Cerebellar nuclear complex (tissue), 1 donor: ENCODE measurements at places on chromosomes 1 and 21.

DNA sequence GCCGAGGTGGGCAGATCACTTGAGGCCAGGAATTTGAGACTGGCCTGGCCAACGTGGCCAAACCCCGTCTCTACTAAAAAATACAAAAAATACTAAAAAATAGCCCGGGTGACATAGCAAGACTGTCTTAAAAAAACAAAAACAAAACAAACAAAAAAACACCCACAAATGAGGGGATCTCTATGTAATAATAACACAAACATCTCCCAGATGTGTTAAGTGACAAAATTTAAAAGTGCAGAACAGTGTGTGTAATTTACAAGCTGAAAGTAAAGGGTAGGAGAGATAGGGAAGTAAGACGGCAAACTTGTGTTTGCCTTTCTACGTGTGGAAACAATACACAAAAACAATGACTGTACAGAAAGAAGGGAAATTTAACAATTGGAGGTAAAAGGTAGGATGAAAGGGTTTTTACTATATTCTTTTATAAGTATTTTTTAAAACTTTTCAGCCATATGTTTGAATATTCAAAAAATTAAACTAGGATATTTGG, 36.3 kb downstream of the ARID4B start:
- DNase-seq: no peak

DNA sequence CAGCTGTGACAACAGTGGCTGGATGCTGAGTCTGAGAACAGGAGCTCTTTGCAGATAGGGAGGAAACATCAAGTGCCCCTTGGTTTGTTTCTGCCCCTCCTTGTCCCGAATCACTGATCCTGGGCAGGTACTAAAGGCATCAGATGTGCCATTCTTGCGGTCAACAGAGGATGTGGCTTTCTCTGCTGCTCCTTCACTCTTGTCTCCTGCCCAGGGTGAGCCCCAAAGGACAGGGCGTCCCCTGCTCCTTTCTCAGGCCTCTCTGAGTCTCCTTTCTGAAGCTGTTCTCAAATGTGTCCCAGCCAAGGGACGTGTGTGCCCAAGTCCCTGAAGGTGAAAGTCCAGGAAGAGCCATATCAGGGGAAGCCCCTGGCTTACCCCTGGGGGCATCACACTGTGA, 31.7 kb downstream of the SLC37A1 start:
- DNase-seq: no peak

DNA sequence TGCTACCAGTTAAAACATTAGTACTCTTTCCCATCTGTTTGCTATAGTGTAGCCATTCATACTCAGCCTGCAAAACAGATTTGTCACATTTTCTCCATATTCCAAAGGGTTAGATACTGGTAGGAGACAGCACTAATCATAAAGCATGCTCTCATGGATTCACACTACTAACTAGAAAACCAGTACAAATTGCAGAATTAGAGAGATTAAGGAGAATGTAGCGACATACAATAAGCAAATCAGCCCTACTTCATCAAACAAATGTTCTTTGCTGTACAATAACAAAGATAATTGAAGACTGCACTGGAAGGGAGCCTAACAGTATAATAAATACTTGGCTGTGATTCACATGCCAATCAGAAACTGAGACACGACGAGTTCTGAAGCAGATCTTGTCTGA, 368.0 kb upstream of the PRMT6 start:
- no peak for DNase-seq

GRCh38 chr1:53663529-53664300, 75.2 kb downstream of the GLIS1 start:
- no peak for DNase-seq

DNA sequence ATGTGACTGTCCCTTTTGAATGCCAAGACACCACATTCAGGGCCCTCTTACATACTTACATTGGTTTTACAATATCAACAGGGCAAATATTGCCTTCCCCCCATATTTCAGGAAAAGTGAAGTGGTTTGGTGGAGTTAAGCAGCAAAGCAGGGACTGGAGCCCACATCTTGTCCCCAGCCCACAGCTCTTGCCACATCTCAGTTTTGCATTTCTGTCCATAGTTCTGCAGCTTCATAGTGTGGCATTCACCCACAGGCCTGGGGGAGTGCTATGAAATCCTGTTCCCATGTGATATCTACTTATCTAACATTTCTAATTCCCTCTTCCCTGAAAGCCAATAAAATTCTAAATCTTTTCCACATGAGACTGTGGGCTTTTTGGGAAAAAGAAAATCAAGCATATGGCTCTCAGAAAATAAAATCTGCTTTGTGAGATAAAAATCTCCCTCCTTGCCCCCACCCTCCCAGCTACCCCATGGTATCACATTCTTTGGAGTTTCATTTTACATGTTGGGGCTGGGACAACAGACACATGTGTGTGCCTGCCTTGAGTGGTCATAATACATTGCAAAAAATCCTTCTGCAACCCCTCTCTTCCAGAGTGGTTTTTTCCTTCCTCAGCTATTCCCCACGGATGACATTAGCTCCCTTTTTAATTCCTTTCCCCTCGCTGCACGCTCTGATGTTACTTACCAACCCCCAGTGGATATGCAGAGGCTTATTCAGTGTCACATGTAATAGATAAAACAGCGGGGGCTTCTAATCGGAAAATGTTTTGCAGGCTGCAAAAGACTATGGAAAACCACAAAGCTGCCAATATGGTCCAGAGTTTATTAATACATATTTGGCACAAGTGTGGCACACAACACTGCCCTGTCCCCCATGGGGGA, 20.5 kb upstream of the CD2 start:
- DNase-seq: no peak

DNA sequence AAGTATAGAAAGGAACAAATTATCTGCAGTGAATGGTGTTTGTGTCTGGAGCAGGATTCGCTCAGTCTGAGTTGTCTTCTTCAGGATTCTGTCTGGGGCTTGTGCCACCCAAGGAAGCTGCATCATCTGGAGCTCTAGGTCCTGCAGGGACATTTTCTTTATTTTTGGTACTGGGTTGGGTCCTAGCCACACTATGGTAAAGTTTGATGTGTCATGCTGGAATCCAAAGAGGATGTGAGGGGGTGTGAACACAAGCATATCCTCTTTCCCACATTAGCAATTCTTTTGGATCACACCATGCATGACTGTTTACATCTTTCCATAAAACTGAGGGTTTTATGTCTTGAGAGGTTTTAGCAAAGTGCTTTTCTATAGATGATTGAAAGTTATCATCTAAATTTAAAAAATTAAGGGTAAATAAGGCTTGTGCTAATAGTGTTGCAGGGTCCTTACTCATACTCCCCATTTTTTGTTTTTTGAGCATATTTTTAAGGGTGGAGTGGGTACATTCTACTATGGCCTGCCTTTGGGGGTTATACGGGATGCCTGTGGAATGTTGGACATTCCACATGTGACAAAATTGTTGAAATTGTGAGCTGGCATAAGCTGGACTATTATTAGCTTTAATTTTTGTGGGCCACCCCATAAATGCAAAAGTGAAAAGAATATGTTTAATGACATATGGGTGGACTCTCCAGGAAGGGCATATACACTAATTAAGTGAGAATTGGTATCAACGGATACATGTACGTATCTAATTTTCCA, 152.0 kb upstream of the HMCN1 start:
- DNase-seq: no peak

DNA sequence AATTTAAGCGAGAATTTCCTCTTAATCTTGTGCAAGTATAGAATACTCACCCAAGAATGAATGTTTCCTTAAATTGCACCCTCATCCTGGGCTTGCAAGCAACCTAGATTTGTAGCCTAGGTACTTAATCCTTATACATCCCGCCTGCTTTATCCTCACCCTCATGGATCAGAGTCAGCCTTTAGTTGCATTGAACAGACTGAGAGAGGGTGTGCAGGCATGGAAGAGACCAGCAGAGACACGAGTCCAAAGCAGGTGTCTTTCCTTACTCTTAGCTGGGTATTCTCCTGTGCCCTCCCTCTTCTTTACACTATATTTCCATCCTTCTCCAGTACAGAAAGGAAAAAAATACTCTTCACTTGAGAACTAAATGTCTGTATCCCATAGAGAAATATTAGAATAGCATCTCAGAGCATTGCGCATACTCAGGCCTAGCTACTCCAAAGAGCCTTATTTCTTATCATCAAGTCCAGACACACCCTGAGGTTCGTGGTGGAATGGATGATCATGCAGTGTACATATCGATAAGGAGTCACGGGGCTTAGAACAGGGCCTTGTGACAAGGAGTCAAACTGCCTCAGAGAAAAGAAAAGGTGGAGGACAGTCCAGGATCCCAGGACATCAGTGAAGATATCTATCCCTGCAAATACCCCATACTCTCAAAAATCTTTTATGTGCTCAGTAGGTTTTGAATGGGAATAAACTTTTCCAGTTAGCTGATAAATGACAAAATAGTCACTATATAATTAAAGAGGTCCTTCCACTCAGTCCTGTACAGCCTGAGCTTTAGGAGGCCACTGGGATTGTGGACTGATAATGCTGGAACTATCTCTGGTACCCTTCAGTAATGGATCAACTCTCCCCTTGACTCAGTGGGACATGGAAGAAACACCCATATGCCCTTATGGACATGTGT, 297.9 kb downstream of the GRIK1 start:
- DNase-seq: no peak

DNA sequence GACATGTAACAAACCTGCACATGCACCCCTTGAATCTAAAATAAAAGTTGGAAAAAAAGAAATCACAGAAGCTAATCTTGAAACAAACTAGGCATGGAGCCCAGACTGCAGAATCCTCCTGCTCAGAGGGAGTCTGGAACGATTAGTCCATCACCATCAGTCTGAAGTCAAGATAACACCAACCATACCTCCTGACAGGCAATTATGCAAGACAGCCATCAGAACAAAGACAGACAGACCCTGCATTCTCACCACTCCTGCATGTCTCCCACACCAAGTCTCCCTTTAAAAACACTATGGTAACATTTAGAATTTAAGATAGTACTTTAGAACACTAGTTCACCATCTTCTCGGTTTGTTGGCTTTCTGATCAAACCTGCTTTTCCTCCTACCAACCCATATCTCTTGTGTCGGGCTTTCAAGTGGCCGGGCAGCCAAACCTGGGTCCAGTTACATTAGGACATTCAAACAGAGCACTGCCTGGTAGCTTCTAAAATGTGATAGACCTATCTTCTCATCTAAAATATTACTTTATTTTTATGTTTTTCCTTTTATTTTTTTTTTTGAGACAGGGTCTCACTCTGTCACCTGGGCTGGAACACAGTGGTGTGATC, 10.1 kb downstream of the YARS1 start:
- DNase-seq: no peak

DNA sequence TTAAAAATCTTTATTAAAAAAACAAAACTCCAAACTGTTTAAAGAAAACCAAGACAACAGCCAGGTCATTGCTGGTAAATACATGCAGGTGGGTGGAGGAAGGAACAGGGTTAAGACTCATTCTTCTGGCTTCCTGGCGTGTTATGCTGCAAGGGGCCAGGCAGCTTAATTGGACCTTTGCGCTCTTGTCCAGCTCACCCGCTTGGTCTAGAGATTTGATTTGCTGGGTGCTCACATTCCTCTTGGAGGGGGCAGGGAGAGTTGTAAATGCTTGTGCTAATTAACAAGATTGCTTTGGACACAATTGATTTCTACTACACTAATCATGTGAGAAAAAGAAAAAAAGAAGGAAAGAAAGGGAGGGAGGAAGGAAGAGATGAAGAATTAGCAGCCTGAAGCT, 10.5 kb downstream of the CEP104 start:
- no peak for DNase-seq

DNA sequence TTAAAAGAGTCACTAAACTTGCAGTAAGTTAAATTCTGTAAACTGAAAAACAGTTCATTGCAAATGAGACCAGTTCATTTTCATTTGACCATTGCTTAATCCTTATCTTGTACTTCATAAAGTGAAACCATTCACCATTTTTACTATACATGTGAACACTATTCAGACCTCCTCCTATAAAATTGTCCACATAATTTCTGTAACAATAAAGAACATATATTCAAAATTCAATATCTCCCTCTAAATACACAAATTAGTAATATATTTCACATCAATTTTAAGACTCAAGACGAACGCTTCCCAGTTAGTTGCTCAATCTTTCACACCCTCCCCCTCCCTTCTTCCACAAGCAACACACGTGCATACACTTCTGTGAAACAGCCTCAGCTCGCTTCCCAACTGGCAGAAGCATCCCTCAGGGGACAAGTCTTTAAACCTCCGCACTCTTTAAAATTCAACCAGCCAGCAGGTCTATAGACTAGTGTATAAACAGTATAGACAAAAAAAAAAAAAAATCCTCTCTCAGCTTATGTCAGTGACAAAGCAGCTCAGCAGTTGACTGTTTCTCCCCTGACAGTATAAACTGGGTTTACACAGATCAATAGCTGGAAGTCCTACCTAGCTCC, 99.6 kb downstream of the DENND1B start:
- DNase-seq: no peak

DNA sequence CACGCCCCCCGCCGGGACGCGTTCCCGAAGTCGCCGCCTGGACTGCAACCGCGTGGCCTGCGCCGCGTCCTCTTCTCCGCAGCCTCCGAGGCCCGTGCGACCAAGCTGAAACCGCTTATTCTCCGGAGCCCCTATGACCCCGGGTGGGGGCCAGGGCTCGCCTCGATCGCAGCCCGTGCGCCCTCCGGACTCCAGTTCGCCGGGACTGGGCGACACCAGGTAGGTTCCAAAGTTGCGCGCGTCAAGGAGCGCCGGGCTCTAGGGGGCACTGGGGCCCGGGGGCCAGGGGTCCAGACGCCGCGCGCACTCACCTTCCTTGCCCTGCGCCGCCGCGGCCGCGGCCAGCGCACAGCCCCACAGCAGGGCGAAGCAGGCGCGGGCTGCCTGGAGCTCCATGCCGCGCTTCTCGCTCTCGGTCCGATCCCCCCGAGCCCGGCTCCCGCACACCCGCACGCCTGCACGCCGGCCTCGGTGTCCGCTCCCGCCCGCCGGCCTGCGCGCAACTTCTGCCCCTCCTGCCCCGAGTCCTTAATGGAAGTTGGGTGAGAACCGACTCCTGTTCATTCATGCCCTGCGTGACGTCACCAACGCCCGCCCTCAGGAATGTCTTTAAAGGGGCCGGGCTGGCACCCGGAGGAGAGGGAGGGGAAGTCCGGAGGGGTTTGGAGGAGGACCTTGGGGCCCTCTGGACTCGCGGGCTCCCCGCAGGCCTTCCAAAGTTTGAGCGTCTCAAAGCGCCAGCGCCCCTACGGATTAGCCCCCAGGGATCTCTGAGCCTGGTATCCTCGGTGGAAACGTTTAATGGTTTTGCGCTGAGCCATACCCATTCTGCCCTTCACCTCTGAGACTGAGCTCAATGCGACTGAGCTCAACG, at the start of gene EPHA2:
TSS of gene EPHA2 (minus strand) at position 533 of the 874 bp plus-strand sequence. CDS start at position 396, 137 bp downstream.
- no peak for DNase-seq

DNA sequence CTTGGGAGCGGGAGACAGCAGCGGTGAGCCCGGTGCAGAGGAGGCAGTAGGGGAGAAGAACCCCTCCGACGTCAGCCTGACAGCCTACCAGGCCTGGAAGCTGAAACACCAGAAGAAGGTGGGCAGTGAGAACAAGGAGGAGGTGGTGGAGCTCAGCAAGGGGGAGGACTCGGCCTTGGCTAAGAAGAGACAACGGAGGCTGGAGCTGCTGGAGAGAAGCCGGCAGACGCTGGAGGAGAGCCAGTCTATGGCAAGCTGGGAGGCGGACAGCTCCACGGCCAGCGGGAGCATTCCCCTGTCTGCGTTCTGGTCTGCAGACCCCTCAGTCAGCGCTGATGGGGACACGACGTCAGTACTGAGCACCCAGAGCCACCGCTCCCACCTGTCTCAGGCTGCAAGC, 32.9 kb downstream of the STYXL2 start:
- DNase-seq: no peak

- no peak for DNase-seq
Observed at GRCh38 chr1:168236836-168237611, 11.2 kb downstream of the SFT2D2 start.

- no peak for DNase-seq
Observed at GRCh38 chr21:41923631-41924367, 30.0 kb downstream of the C2CD2 start.

GRCh38 chr1:16164213-16165072, 8.6 kb upstream of the EPHA2 start:
- no peak for DNase-seq
